ENCODE measurements at places on chromosomes 11 and 22.

DNA sequence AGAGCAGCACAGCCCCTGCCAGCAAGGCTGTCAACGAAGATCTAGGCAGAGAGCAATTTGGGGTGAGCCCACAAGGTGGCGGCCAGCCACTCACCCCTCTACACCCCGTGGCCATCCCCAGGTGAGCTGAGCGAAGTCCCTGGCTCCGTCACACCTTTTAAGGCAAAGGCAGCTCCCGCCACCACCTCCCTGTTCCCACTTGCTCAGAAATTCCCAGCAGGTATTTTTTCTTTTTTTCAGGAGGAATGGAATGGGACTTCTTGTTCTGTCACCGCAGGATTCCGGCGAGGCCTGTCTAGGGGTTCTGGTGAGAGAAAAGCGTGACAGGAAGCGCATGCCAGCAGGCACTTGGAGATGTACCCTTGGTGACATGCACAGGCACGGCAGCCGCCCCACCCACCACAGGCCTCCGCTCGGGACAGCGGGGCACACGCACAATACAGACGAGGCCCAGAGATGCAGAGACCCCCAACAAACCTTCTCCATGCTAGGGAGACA, 10.0 kb downstream of the RPL3 start:
- no peak for DNase-seq

DNA sequence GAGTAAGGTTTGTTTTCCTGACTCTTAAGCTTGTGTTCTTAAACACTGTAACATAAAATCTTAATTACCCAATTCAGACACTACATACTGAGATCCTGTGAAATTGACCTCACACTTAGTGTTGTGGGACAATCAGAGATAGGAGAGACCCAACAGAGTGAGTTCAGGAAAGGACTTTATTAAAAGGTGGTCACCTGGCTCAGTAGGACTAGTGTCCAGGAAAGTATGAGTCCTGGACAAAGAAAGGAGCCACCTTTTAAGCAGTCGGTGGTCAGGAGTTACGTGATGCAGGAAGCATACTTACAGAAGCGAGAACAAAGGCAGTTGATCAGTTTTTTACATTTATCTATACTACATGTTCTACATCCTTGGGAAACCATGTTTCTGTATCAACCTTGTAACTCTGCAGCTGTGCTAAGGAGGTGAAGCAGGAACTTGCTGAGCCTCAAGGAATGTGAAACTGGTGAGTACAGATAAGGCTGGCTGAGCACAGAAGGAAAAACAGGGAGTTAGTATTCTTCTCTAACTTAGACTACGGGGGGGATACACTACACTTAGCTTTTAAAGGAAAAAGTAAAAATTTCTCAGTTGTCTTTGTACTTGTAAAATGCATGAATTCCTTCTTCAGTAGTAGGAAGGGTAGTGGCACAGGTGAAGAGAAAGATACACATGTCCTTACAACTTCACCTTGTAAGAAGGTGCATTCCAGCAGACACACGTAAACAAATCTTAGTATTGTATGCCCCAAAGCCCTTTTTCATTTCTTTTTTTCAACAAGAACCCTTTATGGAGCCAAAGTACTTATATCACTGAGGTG, 15.1 kb downstream of the OR51E1 start:
- no peak for DNase-seq

GRCh38 chr11:63920939-63921417, 4.0 kb upstream of the RCOR2 start:
- DNase-seq = no peak

DNA sequence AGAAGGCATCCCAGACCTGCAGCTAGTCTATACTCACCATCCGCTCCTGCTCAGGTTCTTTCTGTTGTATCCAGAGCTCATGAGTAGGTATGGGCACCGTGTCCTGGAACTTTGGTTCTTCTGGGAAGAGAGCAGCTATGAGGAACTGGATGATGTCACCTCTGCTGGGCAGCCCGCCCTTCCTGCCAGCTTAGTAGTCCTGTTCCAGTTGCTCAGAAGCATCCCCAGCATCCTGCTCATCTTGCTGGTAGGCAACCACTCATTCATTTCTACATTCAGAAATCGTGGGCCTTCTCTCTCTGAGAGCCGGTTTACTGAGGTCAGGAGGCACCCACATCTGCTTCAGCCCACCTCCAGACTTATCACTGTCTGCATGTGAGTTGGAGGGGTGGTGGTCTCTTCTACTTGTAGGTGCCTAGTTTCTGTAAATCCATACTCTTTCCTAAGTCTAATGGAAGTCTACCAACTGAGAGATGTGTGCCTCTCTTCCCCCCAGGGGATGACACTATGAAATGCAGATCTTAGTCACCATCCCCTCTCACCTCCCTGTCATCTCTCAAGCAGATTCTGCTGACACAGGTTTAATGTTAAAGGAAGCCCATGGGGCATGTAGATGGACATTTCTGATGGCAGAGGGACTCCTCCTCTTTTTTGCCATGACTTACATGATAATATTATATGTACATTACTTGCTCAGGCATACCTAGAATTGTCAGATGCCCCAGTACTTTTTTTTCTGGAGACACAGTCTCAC, 29.6 kb upstream of the CCDC134 start:
- no peak for DNase-seq

GRCh38 chr11:114442536-114442935, 3.3 kb downstream of the REXO2 start:
- no peak for DNase-seq

DNA sequence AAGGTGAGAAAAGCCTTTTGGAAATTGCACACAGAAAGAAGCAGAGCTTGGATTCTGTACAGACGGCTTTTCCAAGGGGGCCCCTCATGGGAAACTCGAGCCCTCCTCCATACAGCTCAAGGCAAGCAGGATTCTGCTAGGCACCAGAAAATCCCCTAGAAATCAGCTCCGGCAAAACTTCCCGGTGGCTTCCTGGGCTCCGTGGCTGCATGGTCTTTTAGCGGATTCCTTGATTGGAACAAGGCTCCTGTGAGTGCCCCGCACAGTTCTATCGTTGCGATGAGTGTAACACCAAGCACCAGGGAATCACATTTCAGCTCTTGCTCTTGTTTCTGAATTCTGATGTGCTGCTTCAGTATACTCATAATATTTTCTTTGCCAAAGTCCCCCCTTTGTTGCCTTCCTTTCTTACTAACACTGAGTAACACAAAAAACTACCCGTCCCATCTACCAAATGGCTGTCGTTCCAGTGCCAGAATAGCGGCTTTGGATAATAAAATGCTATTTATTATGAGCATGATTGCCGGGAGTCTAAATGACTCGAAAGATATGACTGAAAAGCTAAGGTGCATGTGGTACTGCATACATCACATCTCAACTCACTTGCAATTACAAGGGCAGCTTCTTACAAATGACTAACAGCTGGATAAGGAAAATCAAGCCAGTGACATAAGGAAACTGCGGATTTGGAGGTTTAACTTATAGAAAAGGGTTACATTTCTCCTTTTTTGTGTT, 494.1 kb downstream of the DLG2 start:
- DNase-seq = no peak
